NCI-H1417 treated with DMSO at 0.1 percent for 48 hours (cell line): ENCODE measurements at places on chromosomes 12 and 14.

GRCh38 chr14:48035836-48036235, 360.4 kb upstream of the MDGA2 start:
- no peak for DNase-seq

GRCh38 chr14:94135476-94135875, 6.1 kb upstream of the IFI27L2 start:
- DNase-seq, result no peak

DNA sequence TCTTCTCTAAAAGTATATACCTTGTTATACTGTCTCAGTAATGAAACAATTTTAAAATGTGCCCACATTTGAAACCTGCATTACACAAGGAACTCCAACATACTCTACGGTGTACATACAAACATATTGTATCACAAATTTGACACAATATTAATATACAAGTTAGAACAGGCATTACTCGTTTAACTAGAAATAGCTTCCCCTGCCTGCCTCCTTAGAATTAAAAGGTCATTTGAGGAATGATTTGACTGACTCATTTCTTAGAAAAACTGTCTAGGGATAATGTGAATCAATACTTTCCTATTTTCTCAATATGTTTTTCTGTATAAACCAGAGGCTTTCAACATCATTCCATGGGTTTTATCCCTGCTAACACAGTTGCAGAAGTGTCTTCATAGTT, 73.7 kb downstream of the STON2 start:
- no peak for DNase-seq

DNA sequence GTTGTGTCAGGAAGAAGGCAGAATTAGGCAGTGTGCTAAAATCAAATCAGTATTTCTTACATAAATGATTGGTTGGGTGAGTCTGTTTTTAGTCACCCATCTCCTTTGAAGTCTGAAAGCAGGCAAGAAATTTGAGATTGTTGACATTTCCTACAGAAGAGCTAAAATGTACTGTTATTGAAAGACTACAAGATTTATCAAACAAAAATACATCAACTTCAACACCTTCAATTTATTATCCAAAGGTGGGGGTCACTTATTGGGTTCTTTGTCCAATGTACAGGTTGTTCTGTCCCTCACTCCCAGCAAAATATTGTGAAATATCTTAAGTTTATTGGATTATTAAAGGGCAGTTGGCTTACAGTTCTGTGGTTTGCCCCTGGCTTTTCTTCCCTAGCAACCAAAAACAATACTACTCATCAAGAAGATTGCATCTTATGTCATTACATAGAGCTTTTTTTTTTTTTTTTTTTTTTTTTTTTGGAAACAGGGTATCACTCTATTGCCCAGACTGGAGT, 20.6 kb upstream of the PKP2 start:
- DNase-seq, result no peak

DNA sequence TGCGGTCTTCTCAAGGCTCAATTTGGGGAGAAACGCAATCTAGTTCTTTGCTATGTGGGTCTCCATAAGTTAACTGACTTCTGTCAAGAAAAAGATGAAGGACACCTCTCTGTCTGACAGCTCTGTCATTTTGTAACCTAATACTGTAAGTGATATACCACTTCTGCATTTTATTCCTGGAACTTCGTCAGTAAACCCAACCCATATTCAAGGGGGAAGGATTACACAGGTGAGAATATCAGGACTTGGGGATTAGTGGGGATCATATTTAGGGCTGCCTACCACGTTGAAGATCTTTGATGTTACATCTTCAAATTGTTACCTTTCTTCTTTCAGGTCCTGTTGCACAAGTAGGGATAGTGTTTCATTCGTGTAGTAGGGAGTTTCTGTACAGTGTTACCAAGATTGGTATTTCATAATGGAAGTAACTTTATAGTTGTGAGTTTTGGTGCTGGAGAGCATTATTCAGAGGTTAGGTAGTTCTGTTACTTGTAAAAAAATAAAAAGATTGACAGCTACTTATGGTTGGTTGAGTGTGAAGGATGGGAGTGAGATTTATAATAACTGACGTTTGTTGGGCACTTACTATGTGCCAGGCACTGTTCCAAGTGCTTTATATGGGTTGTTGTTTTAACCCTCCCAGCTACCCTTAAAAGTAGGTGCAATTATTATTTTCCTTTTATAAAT, 1.6 kb downstream of the TMEM260 start:
- DNase-seq, result no peak

- peak; percentile 74 for DNase-seq
Observed at GRCh38 chr12:75877763-75878621, 153.6 kb downstream of the PHLDA1 start.

- no peak for DNase-seq
Observed at GRCh38 chr14:51006781-51007211, 62.5 kb upstream of the PYGL start.

DNA sequence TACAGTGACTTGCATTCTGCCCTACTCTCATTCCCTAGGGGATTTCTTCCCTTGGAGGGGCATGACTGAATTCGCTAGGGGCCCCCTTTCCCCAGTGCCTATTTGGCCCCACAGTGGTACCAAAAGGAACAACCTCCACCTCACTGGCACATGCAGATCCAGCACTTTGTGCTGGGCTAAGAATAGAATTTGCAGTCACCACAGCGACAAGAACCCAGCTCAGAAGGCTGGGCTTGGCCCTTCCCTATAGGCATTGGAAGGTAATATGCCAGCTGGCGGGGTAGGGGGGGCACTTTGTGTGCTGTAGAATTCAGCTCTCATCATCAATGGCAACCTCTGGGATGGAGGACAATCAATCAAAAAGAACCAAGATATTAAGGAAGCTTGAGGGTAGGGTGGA, 13.9 kb downstream of the BAZ2A start:
- DNase-seq, result no peak

DNA sequence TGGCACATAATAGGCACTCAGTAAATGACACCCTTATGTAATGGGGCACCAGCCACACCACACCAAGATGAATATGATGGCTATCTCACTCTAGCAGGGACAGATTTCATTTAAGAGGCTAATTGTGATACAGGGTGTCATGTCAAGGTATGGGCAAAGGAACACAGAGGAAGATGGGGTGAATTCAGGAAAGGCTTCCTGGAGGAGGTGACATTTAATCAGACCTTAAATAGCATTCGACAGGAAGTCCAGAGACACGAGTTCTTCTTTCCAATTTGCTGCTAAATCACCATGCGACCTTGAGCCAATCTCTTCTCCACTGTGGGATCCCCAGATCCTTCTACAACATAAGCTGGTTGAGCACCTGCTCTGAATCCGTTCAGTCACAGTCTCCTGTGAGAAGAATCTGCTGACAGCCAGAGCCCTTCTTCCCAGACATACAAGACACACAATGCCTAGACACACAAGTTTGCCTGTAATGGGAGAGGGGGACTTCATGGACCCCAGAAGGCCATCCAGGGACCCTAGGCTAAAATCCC, 1.5 kb upstream of the DTX1 start:
- DNase-seq, result no peak

DNA sequence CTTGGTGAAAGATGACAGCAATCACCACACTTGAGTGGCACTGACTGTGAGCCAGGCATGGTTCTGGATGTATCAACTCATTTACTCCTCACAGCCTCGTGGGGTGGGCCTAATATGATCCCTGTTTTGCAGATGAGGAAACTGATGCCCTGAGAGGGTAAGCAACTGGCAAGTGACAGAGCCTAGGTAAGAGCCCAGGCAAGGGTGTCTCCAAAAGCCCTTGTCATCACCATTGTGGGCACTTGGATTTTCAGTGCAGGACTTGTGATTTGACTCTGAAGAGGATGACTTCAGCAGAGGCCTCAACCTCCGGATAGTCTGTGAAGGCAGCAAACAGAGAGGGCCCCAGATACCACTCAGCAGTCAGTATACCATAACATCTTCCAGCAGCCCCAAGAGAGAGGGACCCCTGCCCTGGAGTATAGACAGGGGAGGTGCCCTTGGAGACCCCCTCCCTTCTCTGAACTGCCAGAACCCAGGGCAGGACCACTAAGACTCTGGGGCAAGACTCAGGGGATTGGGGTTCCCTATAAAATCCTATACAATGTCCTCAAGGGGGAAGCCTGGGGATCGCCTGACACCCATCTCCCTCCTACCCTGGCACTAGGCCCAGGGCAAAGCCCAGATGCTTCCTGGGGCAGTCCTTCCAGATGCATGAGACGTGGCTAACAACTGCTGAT, 7.1 kb upstream of the KRT5 start:
- DNase-seq, result no peak

DNA sequence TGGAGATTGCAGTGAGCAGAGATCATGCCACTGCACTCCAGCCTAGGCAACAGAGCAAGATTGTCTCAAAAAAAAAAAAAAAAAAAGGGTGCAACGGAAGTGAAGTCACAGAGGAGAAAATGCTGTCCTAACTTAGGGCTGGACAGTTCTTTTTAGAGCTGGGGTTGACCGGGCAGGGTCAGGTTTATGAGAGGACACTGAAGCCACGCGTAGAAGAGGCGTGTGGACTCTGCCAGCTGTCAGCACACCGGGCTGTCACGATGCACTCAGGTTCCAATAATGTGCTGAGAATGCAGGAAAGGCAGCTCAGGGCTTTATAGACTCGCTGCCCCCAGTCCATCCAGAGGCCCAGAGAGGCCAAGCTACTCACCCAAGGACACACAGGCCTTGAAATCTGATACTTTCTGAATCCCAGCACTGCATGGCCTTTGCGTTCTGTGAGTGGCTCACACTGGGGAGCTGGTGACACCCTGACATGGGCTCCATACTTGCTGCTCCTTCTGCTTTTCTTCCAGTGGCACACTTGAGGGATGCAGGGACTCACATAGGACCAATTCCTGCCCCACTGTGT, 28.9 kb upstream of the SPPL3 start:
- no peak for DNase-seq

DNA sequence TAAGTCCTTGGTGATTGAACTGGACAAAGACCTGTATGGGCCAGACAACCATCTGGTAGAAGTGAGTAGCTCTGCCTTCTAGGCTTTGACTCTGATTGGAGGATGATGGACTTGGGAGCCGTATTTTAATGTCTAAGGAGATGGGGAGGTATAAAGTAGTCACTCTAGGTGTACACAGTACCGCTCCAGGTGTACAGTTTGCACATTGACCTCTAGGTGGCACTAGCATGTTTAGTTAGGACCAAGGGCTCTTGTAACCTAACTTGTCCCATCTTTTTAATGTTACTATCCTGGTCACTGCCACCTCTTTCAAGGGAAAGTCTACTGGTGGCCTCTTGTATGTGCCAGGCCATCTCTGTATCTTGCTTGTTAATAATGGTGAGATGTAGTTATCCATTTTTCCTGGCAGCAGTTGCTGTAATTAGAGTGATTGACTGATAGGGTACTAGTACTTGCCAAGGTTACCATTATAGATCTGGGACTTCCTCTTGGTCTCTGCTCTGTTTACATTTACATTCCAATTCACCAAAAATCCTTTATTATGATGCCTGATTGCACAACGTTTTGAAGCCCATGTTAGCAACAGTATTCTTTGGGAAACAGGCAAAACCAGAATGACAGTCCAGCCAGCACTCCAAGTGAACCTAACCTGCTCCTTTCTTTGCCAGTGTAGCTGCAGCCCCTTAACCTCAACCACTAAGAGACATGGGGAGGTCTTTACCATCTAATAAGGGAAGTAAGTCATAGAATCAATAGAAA, 3.6 kb downstream of the SMARCD1 start:
- peak; percentile 3 for DNase-seq

DNA sequence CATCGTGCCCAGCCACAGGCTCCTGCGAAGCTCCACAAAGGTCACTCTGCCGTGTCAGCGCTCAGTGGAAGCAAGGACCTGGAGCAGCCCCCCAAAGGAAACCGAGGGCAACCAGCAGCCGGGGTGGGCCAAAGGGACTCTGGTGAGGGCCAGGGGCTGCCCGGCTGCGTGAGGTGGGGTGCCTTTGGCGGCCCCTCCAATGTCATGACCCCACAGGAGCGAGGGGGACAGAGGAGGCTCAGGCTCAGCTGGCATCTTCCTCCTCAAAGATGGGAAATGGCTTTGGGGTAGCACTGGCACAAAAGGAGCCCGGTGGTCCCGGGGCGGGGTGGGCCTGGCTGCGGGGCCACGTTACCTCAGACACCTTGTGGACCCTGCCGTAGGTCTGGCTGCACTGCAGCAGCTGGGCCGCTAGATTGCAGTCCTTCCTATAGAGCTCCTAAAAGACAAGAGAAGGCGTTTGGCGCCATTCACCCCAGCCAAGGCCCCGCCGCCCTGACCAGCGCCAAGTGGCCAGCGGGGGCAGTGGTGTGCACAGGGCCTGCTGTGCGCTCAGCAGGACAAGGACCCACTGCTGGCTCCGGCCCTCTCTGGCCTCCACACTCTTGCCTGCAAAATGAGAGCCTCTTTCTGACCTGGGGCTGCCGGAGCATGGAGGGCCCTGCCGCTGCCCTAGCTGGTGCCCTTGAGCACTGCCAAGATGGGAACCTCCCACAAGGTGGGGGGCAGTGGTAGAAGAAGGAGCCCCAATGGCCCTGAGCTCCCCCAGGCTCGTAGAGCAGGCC, 46.9 kb downstream of the BEGAIN start:
- no peak for DNase-seq

- no peak for DNase-seq
Observed at GRCh38 chr14:80078501-80078900, 132.8 kb downstream of the DIO2 start.

DNA sequence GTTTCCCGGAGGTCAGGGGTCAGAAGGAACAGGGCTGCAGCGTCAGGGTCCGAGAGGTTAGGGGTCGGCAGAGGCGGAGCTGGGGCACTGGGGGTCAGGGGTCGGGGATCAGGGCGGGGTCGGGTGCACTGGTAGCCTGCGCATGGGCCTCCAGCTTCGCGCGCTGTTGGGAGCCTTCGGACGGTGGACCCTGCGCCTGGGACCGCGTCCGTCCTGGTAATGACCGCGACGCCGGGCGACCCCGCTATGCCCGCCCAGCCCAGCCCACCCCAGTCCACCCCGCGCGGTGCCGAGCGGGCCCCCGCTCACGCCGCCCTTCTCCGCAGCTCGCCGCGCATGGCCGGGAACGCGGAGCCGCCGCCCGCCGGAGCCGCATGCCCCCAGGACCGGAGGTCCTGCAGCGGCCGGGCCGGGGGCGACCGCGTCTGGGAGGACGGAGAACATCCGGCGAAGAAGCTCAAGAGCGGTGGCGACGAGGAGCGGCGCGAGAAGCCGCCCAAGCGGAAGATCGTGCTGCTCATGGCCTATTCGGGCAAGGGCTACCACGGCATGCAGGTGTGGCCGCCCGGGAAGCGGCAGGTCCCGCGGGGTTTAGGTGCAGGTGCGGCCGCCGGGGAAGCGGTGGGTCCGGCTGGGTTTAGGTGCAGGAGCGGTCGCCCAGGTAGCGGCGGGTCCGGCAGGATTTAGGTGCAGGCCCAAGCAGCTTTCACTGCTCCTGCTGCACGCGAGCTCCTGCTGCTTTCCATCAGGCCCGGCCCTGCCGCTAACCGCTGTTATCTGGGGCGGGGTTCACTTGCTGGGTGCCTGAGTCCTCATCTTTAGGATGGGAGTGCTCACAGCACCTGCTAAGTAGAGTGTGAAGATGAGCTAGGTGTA, 743 bp downstream of the PUS1 start:
- DNase-seq, result no peak
